SHP77 (cell line): ENCODE measurements at places on chromosomes 3 and 15.

GRCh38 chr15:56957812-56958406, 39.5 kb downstream of the TCF12 start:
- no peak for DNase-seq

GRCh38 chr3:45807133-45807532, 10.8 kb upstream of the SLC6A20 start:
- no peak for DNase-seq

GRCh38 chr3:82088749-82089148, 327.3 kb upstream of the GBE1 start:
- no peak for DNase-seq

GRCh38 chr3:61018807-61019206, 232.4 kb downstream of the FHIT start:
- no peak for DNase-seq

- no peak for DNase-seq
Observed at GRCh38 chr15:74196175-74196574, 6.4 kb downstream of the STRA6 start.

GRCh38 chr3:64574194-64574593, 113.6 kb downstream of the ADAMTS9 start:
- no peak for DNase-seq

DNA sequence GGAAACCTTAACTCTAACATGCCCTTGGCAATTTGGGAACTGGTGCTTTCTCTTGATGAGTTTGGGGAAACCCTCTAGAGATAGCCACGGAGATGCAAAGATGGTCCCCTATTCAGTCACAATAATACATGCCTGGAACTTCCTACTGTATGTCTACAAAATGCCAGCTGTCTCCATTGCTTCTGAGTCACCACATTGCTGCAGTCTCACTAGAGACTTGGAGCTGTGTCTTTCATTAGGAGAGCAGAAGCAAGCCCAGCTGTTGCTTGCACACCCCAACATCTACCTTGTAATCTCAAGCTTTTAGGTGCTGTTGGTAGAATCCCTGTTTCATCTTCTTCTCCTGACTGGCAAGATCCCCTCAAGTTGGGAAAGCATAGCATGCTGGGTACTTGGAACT, 261.0 kb downstream of the ADAMTSL3 start:
- no peak for DNase-seq

DNA sequence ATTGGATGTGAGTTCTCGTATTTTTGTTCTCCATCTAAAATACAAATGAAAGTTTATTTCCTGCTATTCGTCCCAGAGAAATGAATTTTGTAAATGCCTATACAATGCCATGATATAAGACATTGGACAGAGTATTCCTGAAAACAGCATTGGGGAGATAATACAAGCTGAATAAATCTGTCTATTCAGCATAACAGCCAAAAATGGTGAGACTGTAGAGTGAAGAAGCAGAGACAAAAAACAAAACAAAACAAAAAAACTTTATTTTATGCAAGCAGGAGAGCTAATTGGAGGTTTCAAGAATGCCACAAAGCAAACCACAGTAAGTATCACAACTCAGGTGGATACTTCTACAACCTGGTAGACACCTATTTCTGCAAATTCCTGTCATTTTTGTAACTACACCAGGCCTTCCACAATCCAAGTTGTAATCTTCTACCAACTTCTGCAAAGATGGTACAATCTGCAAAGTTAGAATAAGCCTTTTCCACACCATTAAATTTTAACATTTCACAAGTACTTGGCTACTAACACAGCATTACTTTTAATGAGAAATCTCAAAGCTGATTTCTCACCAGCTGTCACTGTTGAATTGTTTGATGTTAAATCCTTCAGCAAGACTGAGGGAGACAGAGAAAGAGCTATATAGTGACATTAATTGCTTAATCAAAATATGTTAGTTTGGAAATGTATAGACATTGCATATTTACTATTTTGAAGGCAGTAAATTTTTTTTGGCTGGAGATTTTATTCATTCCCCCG, 163.1 kb downstream of the CLSTN2 start:
- no peak for DNase-seq

DNA sequence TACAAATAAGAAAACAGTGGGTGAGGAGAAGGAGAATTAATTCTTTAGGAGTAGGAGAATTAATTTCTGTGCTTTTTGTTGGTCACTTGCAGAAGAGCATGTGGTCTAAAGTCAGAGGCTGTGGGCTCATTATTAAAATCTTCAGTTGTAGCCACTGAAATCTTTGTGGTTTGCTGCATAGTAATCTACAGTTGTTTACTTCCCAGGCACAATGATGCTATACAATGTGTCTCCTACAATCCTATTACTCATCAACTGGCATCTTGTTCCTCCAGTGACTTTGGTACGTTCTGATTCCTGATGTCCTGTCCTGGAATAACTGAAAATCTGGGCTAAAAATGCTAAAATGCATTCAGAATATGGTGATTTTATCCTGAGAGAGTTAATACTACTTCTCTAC, 21.0 kb downstream of the IFT122 start:
- DNase-seq, result no peak

DNA sequence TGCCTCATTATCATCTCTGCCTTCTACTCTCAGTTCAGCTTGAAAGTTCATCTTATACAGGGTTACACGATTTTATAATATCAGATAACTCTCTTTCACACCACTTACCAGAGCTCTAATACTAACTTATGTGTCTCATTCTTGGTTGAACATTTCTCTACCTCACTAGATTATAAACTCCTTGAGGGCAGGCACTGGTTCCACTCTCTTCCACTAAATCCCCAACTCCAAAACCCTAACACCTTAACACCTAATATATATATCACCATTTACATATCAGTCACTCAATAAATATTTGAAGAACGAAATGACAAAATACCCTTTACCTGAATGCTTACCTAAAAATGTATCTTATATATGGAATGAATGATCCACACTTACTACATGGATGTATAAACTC, 977.2 kb downstream of the FHIT start:
- no peak for DNase-seq

GRCh38 chr3:169082634-169083033, 580.9 kb downstream of the MECOM start:
- no peak for DNase-seq

DNA sequence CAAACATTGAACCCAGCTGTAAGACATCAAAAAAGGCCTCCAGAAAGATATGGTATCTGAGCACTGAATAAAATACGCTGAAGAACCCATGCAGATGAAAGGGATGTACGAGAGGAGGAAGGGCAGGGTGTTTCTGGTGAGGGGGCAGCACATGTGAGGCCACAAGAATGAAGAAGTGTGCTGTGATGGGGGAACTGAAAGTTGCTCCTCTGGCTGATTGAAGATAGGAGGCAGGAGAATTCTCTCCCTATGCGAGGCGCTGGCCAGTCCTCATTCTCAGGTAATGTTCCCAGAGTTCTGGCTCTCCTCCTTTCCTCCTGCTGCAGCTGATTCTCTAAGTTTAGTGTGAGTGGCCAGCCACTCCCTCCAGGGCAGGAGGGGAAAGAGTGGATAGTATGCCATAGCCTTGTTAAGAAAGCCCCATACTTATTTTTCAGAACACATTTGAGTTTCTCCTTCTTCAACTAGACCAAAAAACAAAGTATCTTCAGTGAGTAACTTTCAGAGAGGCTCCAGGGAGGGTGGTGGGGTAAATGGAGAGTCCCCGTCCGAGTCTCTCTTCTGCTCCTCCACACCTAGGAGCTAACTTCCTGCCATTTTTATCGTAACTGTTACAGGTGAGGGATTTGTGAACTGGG, 26.9 kb upstream of the MYO1E start:
- DNase-seq, result no peak

DNA sequence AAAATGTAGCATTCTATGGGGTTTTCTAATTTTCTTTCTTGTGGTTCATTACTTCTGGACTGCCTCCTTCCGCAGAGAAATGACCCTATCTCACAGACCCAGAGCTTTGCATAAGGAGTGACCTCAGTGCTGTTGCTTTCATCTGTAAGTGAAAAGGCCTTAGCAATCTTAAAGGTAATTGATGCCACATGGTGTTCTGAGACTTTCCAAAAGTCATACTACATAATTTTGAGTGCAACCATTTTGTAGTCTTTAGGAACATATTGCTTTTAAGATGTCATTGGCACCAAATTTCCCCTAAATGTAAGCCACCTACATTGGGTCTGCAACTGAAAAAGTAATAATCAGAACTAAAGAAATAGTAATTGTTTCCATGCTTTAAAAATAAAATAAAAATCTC, 9.2 kb upstream of the HHLA2 start:
- DNase-seq, result no peak

DNA sequence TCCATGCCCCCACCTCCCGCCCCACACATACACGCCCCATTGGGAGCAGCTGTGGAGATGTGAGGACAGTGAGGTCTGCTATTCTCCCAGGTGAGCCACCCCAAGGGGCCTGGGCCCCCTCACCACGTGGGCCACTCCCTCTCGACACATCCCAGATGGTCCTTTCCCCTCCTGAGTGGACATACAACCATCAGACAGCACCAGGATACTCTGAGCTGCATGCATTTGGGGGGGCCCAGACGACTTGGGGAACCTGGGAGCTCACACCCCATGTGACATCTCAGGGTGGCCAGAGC, 17.5 kb downstream of the FBLN2 start:
- no peak for DNase-seq

- no peak for DNase-seq
Observed at GRCh38 chr3:106338582-106339214, 469.9 kb upstream of the CBLB start.

GRCh38 chr3:132867956-132868355, 145.7 kb upstream of the NPHP3 start:
- DNase-seq, result no peak

DNA sequence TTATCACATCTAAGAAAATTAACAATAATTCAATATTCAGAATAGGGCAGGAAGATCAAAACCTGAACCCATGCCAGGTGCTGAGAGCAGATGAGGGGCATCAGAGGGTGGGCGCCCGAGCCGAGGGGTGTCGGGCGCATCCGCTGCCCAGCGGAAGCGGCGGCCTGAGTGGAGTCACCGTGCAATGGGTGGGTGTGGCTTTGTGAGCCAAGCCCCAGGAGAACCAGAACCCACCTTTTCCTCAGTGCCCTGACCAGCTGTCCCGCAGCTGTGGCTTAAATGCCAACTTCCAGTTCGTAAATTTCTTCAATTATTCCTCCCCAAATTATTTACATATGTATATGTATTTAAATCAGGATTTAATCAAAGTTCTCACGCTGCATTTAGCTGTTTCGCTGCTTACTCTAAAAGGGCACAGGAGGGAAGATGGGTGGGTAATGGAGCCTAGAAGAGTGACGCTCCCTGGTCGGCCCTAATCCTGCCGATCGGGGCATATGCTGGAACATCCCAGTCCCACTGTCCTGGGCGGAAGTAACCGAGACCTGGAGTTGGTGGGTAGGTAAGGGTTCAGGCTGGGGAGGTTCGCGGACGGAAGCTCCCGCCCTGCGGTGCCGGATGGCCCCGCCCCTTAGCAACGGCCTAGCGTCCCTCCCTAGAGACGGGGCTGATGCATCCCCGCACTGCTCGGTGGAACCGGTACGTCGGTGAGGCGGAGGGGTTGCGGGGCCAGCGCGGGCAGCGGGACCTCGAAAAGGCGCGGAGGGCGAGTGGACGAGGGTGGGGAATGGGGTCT, 1.3 kb downstream of the DNAH1 start:
- peak; percentile 87 for DNase-seq

DNA sequence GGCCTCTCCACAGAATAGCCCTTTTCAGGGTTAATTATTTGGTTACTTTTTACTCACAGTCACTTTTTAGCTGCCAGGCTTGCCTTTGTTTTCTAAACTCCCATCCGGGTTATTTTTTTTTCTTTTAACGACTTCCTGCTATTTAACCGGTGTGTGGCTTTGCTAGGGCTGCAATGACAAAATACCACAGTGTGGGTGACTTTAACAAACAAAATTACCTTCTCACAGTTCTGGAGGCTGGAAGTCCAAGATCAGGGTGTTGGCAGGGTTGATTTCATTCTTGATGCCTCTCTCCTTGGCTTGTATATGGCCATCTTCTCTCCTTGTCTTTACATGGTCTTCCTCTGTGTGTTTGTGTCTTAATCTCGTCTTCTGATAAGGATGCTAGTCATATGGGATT, 91.5 kb downstream of the IL1RAP start:
- DNase-seq, result no peak

DNA sequence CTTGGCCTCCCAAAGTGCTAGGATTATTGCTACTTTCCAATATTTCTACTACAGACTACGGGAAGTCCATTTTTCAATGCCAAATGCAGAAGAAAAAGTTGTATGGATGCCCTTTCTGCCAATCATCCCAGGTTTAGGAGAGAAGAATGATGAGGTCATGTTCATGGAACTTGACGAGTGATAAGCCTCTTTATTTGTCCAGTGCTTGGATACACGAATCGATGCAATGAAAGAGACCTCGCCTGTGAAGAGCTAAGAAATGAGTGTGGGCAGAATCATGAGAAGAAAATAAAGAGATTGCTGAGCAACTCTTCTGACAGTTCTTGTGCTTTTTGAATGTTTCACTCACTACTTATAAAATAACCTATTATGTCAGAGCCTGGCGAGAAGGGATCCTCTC, 996 bp upstream of the SLC28A1 start:
- DNase-seq, result no peak

DNA sequence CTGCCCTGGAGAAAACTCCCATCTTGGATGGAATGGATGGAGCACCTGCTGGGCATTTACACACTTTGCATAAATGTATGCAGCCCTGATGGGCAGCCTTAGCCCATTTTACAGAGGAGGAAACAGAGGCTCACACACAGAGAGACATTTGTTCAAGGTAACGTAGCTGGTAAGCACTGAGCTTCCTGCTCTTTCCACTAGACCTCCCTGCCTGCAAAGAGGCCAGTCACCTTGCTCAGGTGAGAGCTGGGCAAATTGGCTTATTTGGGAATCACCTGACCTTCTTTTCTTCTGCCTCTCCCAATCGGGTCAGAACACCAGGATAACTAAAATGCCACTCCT, 51.4 kb upstream of the FLNB start:
- no peak for DNase-seq

DNA sequence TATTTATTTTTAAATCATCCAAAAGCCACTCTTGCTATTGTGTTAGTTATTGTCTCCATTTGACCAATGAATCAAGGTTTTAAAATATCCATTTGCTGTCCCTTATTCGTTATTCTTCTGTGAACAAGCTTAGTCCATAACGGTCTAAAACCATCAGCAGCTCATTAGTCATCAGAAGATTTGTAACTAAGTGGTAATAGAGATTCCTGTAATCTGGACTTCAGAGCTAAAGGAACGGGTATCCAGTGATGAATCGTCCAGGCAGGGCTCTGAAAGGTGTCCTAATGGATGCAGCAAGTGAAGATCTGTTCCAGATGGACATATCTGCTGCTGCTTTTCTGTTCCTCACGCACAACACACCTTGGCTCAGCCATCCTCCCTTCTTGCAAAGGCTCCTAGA, 362.7 kb upstream of the CFAP20DC start:
- DNase-seq, result no peak

DNA sequence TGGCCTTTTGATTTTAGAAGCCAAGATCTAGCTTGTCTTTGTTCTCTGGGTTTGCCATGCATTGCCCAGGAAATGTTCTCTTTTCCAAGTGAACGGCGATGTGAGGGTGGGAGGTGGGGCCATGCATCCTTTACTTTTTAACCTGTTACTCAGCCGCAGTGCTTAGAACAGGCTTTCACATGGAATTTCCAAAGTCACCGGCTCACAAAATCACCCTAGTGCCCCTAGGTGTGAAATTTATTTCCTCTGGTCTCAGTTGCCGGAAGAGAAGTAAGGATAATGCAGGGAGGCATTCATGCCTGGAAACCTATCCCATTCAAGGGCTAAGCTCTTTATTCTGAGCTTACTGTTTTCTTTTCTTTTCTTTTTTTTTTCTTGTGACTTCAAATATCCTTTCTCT, 93.2 kb downstream of the CACNA2D3 start:
- DNase-seq, result no peak
